Suppressor macrophage (primary cell): ENCODE measurements at places on chromosomes 7 and 10.
A peak's percentile ranks its signal among the peaks of the same experiment; 100 is the strongest.

GRCh38 chr7:26055241-26055640 lies 96.8 kb upstream of the NFE2L3 start:
- DNase-seq: peak; percentile 42

DNA sequence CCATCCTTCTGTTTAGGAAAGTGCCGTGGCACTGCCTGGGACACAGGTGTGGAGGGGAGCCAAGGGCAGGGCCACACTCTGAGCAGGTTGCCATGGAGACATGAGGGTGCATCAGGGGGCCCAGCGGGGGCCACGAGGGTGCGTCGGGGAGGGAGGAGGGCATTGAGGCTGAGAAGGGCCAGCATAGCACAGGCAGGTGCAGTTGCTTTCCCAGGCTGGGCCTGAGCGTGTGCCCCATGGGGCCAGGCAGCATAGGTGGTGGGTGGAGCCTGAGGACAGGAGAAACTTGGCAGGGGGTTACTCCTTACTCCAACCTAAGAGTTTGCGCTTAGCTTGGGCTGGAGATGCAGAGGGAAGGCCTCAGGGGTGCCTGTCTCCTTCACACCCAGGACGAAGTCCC lies 15.2 kb downstream of the YKT6 start:
- no peak for DNase-seq

- no peak for DNase-seq
Measured at GRCh38 chr10:49791100-49791499, 29.0 kb upstream of the OGDHL start.

DNA sequence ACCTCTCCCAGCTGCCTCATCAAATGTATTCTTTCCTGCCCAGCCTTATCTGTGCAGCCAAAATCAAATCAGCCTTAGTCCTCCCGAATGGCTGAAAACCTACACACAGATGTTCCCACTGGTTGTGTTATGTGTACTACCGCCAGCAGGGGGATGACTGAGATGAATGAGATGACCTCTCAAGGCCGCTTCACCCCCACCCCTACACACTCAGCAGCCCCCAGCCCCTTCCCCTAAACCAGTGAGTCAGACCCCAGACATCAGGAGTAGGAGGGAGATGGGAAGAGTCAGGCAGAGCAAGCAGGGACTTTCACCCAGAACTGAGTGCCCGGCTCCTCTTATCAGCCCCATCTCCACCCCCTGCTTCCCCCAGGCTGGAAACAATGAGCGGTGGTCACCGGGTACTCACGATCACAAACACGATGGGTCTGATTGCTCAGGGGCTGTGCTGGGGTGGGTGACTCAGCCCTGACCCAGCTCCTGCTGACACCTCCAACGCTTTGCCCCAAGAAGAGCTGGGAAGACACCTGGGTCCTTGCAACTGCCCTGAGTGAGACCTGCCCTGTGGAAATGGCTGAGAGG lies 6.5 kb upstream of the C10orf105 start:
- DNase-seq: peak; percentile 79

GRCh38 chr7:106057962-106058927 lies 53.9 kb downstream of the SYPL1 start:
- no peak for DNase-seq

GRCh38 chr10:22959950-22960349 lies 32.1 kb downstream of the ARMC3 start:
- DNase-seq: no peak

- no peak for DNase-seq
Measured at GRCh38 chr7:78535655-78536054, 737.1 kb downstream of the PHTF2 start.

GRCh38 chr10:62916141-62916603 lies 100.0 kb upstream of the EGR2 start:
- peak; percentile 44 for DNase-seq

DNA sequence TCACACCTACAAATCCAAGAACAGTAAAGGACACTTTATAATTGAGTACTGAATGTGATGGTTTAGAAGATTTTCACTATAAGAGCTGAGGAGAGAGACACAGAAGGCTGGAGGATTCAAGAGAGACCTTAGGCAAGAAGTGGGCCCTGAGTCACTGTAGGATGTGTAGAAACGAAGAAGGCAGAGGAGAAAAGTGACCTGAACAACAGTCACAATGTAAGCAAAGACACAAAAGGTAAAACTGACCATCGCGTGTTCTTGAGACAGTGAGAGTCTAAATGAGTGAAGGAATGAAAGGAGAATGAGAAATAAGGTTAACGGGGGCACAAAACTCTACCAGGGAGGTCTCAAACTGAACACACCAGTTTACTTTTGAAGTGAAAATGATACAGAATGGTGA lies 298.2 kb upstream of the LRGUK start:
- DNase-seq: no peak

DNA sequence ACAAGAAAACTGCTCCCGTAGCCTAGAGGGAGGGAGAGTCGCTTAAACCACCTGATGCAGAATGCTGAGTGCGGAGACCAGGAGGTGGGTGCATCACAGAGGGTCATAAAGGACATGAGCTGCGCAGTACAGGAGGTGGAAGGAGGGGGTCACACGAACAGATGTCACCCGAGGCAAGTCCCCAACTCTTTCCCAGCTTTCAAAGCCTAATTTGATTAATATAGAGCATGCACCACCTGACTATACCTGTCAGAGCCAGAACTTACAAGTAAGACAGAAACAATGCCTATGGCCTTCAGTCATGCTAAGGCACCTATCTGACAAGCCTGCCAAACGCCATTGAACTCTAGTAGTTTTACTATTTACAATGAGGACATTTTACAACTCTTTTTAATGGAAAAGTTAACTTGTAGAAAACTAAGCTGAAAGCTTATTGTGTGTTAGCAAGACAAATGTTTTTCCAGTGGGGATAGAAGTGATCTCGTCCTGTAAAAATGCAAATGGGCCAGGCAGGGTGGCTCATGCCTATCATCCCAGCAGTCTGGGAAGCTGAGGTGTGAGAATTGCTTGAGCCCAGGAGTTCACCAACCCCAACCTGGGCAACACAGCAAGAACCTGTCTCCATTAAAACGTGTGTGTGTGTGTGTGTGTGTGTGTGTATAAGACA lies 1.1 kb upstream of the VOPP1 start:
- DNase-seq: no peak

DNA sequence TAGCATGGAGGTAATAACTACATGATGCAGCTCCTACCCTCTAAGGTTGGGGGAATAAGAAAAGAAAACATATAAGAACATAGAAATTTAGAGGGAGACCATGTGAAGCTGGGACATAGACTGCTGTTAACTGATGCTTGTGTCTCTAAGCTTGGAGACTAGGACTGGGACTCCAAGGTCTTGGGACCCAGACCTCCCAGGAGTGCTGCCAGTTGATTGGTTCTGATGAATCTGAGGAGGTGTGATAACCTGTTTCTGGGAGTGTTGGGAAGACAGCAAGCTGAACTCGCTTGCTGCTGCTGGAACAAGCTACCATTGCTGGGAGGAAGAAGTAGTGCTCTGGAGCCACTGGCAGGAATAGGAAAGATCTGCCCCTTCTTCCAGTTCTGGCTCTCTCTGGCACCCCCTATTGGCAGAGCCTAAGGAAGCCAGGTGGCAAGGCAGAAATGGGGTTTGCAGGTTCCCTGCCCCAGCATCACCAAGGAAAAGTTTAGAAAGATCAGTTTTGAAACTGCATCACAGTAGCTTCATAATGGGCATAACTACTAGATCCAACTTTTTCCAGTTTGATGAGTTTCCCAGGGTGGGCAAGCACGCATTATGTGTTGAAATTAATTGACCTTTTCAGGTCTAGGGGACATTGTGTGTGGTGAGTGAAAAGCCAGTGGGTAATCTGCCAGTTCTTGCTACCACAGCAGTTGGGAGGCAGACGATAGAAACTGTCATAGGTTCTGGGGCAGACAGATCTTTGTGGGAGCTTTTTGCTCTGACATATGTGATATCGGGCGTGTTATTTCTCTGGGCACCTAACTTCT lies 140.7 kb downstream of the SND1 start:
- no peak for DNase-seq

DNA sequence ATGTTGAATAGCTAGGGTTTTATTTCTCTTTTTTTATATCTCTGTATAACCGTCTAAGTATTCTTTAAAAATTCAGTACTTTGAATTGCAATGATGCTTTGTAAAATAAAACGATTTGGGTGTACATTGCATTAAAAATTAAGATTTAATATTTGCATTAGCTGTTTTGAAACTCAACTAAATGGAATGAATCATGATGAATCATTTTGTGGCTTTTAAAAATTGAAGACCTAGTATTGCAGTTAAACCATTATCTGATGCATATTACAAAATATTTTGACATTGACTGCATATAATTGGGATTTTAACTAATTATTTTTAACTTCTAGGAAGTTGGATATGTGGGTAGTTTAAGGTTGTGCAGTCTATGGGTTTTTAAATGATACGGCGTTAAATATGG lies 314.0 kb downstream of the CDK14 start:
- no peak for DNase-seq

DNA sequence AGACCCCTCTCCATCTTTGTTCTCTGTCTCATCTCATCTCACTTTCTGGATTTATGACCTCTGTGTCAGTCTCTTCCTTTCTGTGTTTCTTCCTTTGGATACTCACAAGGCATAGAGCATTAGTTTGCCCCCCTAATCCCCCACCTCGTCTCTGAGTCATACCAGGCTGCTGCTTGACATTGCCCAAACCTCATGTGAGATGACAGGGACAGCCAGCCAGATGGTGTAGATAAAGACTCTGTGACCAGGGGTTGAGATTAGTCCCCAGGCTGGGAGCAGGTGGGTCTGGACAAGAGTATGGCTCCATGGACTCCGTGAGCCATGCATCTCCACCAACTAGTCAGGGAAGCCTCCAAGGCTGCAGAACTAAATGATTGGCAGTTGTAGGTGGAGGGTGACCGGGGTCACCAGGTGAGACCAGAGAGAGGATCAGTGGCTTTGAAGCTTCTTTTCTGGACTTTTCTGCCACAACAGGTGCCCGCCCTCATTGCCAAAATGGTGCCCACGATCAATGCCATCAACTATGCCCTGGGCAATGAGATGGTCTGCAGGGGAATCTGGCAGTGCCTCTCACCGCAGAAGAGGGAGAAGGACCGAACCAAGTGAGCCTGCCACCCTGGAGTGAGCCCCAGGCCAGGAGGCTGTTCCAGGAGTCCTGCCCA lies 13.3 kb downstream of the RGR start:
- DNase-seq: no peak

DNA sequence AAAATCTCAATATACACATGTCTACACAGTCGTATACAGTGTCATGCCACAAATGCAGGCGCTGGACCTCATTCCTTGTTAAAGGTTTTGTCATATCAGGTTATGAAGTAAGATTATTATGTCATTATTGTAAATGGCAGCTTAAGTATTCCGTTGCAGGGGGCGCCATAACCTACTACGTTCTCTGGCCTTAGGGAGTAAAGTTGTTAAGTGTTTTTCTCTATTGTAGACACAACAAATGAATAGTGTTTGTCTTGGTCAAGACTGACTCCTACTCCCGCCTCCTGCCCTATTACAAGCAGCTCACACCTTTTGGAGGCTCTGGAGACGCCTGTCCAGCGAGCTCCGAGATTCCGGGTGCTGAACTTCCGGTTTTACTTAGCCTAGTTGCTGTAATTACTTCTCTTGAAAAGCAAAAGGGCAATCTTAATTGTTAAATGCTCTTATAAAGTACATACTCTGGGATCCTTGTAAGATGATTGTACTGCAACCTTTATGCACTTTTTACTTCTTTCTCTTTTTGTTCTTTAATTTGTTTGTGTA lies 994 bp downstream of the GATAD1 start:
- peak; percentile 77 for DNase-seq

- DNase-seq: no peak
Measured at GRCh38 chr7:128867842-128868623, 5.4 kb downstream of the ATP6V1F start.

- no peak for DNase-seq
Measured at GRCh38 chr10:88433565-88434186, 149.4 kb downstream of the RNLS start.

- no peak for DNase-seq
Measured at GRCh38 chr7:54985426-54986330, 33.1 kb upstream of the EGFR start.

- peak; percentile 92 for DNase-seq
Measured at GRCh38 chr10:116796910-116797513, 52.3 kb upstream of the ENO4 start.

- DNase-seq: no peak
Measured at GRCh38 chr10:33092596-33092995, 134.6 kb upstream of the ITGB1 start.

- DNase-seq: no peak
Measured at GRCh38 chr7:42164881-42165428, 72.1 kb downstream of the GLI3 start.
